Vagina (tissue), 2 donors: ENCODE measurements at places on chromosomes 2 and 18.

- DNase-seq, result no peak
- peaks cover 36% of the 10 kb centered on the region for H3K4me1 ChIP-seq
- H3K36me3 ChIP-seq, result no peaks in the 10 kb centered on the region
These were observed 16.5 kb upstream of the FAHD2A start for GRCh38 chr2:95386031-95386430.

DNA sequence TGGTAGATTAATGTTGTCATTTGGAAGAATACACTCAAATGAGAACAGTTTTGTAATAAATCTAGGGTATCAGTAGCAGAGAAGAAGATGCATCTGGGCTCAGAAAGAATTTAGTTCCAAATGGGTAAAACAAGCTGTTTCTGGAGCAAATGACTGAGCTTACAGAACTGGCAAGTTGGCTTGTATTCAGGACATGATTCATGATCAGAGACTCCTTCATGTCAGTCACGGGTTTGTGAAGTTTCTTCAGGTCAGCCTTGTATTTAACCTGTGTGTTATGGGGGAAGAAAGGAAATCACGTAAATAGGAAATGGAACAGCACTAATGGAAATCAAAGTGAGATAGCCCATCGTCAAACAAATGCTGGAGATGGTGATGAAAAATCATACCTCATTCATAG lies 109.1 kb downstream of the RIF1 start:
- H3K4me3 ChIP-seq, result no peak overlapping the region
- DNase-seq, result no peak
- no peaks in the 10 kb centered on the region for H3K27me3 ChIP-seq
- no peaks in the 10 kb centered on the region for H3K36me3 ChIP-seq
- no peak overlapping the region for H3K27ac ChIP-seq

DNA sequence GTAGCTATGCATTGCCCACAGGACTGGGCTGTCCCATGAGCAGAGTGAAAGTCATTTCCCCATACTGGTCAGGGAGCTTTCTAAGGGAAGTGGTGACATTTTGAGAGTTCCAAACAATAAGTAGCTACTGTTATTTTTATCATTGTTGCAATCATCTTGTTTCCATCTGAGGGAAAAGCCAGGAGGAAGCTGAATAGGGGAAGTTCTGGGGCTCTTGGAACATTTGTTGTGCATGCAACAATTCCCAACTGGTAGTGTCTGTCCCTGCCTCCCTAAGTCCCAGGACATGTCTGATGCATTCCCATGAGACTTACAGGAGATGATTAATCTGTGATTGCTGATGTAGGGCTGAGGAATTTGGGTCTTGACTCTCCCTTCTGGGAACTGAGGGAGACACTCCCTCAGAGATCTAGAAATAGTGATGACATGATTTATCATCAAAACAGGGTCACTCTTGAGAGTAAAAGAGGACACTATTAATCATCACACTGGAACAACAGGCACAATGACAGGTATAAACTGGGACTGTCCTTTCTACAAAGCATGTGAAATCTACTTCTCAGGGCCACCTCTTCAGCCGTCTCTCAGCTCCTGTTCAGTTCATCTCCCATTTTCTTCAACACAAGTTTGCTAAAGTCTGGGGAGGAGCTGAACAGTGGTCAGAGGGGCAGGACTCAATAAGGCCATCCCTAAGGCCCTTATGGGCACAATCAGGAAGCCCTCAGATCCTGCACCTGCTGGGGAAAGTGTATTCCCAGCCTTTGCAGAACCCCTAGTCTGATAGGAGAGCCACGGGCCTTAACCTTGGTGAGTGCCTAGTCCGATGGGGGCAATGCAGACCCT lies 28.0 kb upstream of the MARCO start:
- H3K36me3 ChIP-seq, result no peaks in the 10 kb centered on the region
- no peak for DNase-seq
- H3K27ac ChIP-seq, result no peak overlapping the region
- H3K4me3 ChIP-seq, result no peak overlapping the region
- H3K27me3 ChIP-seq, result no peaks in the 10 kb centered on the region

DNA sequence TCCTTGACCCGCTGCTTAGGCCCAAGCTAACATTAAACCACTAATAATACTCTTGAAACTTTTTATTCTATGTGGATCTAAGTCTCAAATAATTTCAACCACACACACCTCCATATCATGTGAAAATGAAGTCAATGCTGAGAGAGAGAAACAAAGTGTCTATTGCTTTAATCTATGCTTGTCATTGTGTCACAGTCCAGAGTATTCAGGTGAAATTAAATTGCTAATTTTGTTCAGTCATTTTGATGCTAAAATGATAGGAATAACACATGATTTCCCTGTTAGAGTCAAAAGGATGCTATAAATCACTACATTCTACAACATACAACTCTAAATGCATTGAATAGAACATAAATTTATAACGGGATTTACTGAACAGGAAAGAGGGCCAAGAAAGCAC lies 195.4 kb downstream of the ERBB4 start:
- no peak overlapping the region for H3K4me3 ChIP-seq
- no peaks in the 10 kb centered on the region for H3K4me1 ChIP-seq
- H3K36me3 ChIP-seq, result no peaks in the 10 kb centered on the region

DNA sequence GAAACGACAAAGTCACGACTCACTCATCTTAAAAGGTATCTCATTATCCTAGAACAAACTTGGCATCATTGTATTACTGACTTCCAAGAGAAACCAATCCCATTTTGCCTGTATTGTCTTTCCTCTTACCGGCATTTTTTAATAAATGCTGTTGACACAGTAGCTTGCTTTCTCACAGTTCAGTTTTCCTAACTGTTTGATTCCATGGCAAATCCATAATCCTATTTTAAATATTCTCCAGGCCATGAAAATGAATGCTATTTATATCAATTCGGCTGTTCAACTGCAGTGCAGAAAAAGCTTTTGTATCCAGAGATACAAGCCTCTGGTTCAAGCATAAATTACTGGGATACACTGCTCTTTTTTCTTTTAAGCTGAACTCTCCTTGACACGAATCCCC lies 1241.9 kb downstream of the DPP10 start:
- DNase-seq, result no peak
- no peak overlapping the region for H3K27ac ChIP-seq
- no peaks in the 10 kb centered on the region for H3K36me3 ChIP-seq
- no peak overlapping the region for H3K4me3 ChIP-seq
- no peaks in the 10 kb centered on the region for H3K4me1 ChIP-seq

DNA sequence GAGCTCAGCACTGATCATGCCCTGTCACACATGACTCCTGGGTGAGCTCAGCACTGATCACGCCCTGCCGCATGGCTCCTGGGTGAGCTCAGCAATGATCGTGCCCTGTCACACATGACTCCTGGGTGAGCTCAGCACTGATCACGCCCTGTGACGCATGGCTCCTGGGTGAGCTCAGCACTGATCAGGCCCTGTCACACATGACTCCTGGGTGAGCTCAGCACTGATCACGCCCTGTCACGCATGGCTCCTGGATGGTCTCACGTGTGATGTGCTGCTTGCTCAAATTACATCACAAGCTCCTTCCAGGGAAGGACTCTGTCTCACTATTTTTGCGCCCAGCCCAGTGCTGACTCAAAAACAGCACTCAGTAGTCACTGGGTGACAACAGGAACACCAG lies 258.0 kb downstream of the HDAC4 start:
- H3K4me1 ChIP-seq, result no peaks in the 10 kb centered on the region
- no peaks in the 10 kb centered on the region for H3K27me3 ChIP-seq
- H3K36me3 ChIP-seq, result peaks cover 38% of the 10 kb centered on the region
- no peak overlapping the region for H3K4me3 ChIP-seq
- no peak for DNase-seq

GRCh38 chr2:216775043-216775453 lies 79.7 kb upstream of the IGFBP5 start:
- no peaks in the 10 kb centered on the region for H3K36me3 ChIP-seq
- H3K27me3 ChIP-seq, result no peaks in the 10 kb centered on the region
- no peak for DNase-seq

DNA sequence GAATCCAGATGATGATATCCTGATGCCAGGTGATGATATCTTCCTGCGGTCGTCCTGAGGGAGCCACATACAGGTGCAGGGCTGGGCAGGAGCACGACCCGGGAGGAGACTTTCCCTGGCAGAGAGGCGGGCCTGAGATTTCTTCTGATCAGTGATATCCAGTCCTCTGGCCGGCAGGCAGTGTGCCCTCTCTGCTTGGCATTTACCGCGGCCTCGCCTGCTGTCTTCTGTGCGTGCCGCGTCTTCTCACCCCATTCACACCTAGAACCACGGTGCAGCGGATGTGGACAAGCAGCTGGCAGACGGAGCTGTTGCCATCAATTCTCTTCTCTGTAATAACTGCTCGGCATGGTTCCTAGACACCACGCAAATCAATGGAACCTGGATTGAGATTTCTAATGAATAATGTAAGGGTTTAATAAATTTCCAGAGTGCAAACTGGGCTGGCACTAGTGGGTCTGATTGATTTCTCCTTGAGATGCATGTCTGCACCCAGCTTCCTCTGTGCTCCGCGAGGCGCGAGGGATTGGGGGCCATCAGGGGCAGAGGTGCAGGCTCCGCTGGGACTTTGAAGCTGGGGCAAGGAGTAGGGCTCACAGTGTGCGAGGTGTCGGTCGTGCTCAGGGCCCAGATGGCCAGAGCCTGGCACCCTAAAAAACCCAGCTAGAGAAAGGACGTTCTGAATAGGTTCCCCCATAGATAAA lies 208.9 kb upstream of the HDAC4 start:
- no peak for DNase-seq
- no peaks in the 10 kb centered on the region for H3K4me1 ChIP-seq
- H3K4me3 ChIP-seq, result no peak overlapping the region
- H3K27me3 ChIP-seq, result no peaks in the 10 kb centered on the region

GRCh38 chr2:208820014-208820688 lies 413.6 kb downstream of the PTH2R start:
- no peak overlapping the region for H3K27ac ChIP-seq
- DNase-seq, result no peak
- no peaks in the 10 kb centered on the region for H3K4me1 ChIP-seq
- H3K4me3 ChIP-seq, result no peak overlapping the region
- no peaks in the 10 kb centered on the region for H3K27me3 ChIP-seq
- H3K36me3 ChIP-seq, result no peaks in the 10 kb centered on the region

DNA sequence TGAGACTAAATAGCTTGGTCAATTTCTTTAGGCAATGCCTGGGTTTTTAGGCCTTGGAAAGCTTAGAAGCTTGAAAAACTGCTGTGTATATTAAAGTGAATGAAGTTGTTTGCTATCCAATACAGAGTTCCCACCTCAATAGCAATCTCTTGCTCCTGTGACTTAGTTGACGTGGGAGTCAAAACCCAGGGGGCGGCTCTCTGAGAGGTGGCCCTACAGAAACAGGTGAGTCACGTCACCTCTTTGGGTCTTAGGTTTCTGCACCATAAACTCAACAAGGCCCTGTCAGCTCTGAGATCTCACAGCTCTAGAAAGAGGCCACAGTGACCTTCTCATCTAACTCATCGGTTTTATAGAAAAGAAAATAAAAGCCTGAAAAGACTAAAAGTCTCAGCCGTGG lies 79.6 kb downstream of the ADD2 start:
- H3K4me1 ChIP-seq, result no peaks in the 10 kb centered on the region
- no peak overlapping the region for H3K27ac ChIP-seq
- H3K4me3 ChIP-seq, result no peak overlapping the region
- DNase-seq, result no peak
- no peaks in the 10 kb centered on the region for H3K36me3 ChIP-seq

GRCh38 chr18:54251606-54252390 lies 17.5 kb upstream of the POLI start:
- H3K36me3 ChIP-seq, result no peaks in the 10 kb centered on the region
- no peaks in the 10 kb centered on the region for H3K27me3 ChIP-seq
- H3K4me1 ChIP-seq, result no peaks in the 10 kb centered on the region
- H3K4me3 ChIP-seq, result no peak overlapping the region
- H3K27ac ChIP-seq, result peak overlapping the region; percentile 30

DNA sequence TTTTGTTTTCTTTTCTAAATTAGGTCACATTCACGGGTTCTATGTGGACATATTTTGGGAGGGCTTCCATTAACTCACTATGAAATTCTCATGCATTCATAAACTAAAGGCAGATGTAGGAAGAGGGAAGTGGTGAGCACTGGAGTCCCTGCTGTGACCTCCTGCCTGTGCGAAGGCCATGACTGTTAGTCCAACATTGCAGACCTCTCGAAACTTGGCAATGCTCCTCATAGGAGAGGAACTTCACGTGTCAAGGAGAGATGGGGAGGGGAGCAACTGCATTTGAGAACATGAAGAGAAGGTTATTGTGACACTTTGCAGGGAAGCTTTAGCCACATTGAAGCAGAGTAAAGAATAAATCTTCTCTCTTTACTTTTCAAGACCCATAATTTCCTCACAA lies 126.4 kb upstream of the HNMT start:
- DNase-seq, result no peak
- H3K36me3 ChIP-seq, result no peaks in the 10 kb centered on the region
- no peak overlapping the region for H3K27ac ChIP-seq

DNA sequence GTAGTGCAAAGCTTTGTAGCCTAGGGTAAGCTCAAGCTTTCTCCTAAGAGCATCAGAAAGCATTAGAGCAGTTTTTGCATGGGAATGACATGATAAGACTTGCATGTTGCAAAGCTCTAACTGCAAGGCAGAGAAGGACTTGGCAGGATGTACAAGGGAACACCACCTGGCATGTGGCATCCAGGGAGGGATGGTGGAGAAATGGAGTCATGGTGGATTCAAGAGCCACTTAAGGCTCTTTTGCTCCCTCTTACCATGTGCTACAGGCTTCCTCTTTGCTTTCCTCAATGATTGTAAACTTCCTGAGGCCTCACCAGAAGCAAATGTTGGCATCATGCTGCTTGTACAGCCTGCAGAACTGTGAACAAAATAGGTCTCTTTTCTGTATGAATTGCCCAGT lies 266.0 kb downstream of the GLI2 start:
- peaks cover 20% of the 10 kb centered on the region for H3K4me1 ChIP-seq
- H3K36me3 ChIP-seq, result no peaks in the 10 kb centered on the region

DNA sequence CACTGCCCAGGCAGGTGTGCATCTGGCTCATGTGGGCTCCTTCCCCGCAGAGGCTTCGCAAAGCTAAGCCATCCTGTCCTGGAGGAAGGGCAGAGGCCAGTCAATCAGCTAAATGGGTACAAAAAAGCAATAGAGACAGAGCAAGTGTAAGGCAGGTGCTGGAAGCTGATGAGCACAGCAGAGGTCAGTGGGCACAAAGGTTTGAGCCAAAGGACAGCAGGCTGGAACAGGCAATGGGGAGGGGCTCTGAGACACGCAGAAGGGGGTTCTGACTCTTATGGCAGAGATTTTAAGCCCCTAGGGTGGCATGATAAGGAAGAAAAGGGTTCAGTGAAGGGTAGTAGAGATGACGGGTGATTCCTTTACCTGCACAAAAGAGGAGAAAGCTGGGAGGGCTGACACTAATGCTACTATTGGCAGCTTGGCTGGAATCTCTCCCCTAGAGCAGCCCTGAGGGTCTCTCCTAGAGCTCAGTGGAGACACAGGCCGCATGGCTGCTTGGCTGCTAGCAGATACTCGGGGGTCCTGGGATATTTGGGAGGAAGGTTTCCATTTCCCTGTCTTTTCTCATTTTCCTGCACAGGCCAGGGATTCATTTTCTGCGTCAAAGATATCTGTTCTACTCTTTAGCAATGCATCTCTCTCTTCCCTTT lies 132.4 kb downstream of the MYCN start:
- no peaks in the 10 kb centered on the region for H3K36me3 ChIP-seq
- H3K4me1 ChIP-seq, result no peaks in the 10 kb centered on the region
- no peak overlapping the region for H3K4me3 ChIP-seq
- no peak overlapping the region for H3K27ac ChIP-seq
